ENCODE measurements at places on chromosomes 1 and 21.

DNA sequence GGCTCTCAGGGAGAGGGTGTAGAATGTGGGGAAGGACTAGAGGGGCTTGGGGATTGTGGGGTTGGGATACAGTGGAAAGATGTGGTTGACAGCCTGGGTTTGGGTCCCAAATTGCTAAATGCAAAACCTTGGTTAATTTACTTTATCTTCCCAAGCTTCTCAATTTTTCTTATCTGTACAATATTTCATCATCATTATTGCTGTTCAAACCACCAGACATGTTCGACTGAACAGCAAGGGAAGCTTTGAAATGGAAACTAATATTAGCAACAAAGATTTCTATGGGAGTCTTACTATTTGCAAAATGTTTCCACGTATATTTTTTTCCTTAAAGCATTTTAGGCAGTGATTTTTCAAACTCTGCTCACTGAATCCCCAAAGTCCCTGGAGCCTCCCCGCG lies 67.0 kb upstream of the KAZN start:
- no peak overlapping the region for H3K4me3 ChIP-seq
- no peak overlapping the region for H3K27ac ChIP-seq
- no peaks in the 10 kb centered on the region for H3K4me1 ChIP-seq
- H3K27me3 ChIP-seq = no peaks in the 10 kb centered on the region
- H3K36me3 ChIP-seq = no peaks in the 10 kb centered on the region

DNA sequence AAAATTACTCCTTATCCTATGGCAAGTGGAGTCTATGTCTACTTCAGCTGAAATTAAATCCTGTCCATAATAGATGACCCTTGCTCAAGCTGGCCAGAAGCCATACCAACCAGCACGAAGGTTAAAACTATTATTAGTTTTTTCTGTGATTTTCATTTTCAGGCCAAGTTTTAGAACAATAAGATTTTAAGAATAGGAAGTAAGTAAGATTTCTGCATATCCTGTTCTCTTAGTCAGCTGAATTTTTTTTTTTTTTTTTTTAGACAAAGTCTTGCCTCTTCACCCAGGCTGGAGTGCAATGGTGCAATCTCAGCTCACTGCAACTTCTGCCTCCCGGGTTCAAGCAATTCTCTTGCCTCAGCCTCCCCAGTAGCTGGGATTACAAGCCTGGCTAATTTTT lies 6.1 kb upstream of the RBP7 start:
- no peak overlapping the region for H3K4me3 ChIP-seq
- H3K27me3 ChIP-seq = peaks cover 6% of the 10 kb centered on the region
- no peak for DNase-seq
- H3K36me3 ChIP-seq = no peaks in the 10 kb centered on the region
- no peaks in the 10 kb centered on the region for H3K4me1 ChIP-seq

DNA sequence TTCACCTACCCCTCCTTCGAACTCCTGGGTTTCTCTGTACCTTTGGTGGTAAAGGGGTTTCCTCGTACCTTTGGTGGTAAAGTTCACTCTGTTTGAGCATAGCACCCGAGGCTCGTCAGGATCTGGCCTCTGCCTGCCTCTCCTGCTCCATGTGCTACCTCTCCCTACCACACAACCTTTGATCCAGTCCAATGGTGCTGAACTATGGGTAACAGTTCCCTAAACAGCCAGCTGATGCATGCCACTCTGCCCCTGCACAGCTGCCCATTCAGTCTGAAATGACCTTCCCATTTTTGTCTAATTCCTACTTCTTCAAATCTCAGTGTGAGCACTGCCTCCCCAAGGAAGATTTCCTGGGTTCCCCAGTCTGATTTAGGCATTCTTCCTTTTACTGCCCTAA lies 14.0 kb downstream of the OVAAL start:
- H3K4me3 ChIP-seq = no peak overlapping the region
- H3K27me3 ChIP-seq = no peaks in the 10 kb centered on the region
- no peak overlapping the region for H3K27ac ChIP-seq
- no peak for DNase-seq

DNA sequence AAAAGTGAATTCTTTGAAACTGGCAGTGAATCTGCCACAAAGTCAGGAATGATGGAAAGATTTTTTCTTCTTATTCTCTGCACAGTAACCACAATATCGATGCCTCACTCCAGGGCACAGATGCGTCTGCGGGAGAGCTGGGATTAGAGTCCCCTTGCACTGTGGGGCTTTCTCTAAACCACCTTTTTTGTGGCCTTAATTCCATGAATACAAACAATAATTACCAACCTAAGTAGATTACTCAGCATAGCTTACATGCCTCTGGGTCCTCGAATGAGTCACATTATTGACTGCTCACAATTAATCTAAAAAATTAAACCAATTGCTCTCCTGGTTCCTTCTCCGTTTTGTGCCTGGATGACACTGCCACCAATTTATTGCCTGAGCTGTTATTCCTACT lies 125.8 kb downstream of the KAZN start:
- no peaks in the 10 kb centered on the region for H3K36me3 ChIP-seq
- DNase-seq = no peak
- H3K4me3 ChIP-seq = no peak overlapping the region
- H3K27ac ChIP-seq = no peak overlapping the region

Data from K562 (cell line).